Fibroblast of skin of right quadriceps (primary cell): ENCODE measurements at places on chromosomes 6 and 20.

GRCh38 chr20:11195899-11196558 is 522.2 kb upstream of the JAG1 start:
- DNase-seq, result peak; percentile 72

DNA sequence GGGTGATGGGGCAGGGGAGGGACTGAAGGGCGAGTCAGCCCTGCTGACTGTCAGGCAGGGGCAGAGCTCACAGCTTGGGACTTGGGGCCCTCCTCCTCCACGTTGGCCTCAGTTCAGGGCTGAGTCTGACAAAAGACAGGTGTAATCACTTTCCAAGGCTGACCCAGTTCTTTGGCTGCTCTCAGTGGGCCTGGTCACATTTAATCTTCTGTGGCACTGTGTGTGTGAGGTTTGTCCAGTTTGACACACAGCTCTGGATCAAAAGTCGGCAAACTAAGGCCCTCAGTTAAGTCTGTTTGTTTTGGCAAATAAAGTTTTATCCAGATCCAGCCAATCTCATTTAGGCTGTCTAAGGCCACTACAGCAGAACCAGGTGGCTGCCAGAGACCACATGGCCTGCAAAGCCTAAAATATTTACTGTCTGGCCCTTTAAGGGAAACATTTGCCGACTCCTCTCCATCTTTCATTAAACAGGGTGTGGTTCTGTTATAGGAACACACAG is 5.1 kb upstream of the MAP1LC3A start:
- DNase-seq, result no peak

DNA sequence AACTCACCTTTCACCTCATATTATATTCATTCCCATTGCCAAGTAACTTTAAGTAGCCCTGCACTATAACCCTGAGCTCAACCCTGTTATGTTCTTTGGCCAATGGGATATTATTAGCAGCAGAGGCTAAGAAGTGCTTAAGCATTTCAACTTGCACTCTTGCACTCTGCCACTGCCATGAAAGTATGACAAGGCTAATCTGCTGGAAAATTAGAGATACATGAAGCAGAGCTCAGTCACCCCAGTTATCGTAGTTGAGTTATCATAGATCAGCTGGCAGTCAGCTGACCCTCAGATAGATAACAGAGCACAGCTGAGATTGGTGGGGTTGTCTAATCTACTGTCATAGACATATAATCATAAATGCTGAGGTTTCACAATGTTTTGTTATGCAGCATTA is 209.4 kb upstream of the RUNX2 start:
- DNase-seq, result no peak

GRCh38 chr6:95867205-95867604 is 148.6 kb upstream of the FUT9 start:
- no peak for DNase-seq
